ENCODE measurements at places on chromosomes 7 and 10. TPM values are rescaled to one million over a fixed set of nuclear protein-coding genes. Genes with fewer than 3 reads are reported as not detected.

The ASIC3 gene
- total RNA-seq, result 0.54 TPM

The SCIN gene
- total RNA-seq, result 48.9 TPM

The RADIL gene
- total RNA-seq, result not detected

The PDE1C gene
- total RNA-seq, result 0.21 TPM

The TRIM50 gene
- not detected for total RNA-seq

The CCDC3 gene
- total RNA-seq, result 0.05 TPM

The LLCFC1 gene
- total RNA-seq, result not detected

The EPO gene
- not detected for total RNA-seq

The CYP3A7 gene
- not detected for total RNA-seq

Data from HFFc6 (cell line).